Heart left ventricle (tissue), 16 donors: ENCODE measurements at places on chromosomes 4 and X. TPM values are rescaled to one million over a fixed set of nuclear protein-coding genes. Genes with fewer than 3 reads are reported as not detected.

PAK3 gene
- 0.91 TPM for total RNA-seq

C4orf51 gene
- total RNA-seq: not detected

TMPRSS11B gene
- total RNA-seq: not detected

EFHC2 gene
- total RNA-seq: 5.7 TPM

TMPRSS11F gene
- total RNA-seq: not detected

ACSL1 gene
- total RNA-seq: 171 TPM

ODAPH gene
- not detected for total RNA-seq

KCTD8 gene
- not detected for total RNA-seq

GLRA3 gene
- not detected for total RNA-seq

DCUN1D4 gene
- 41.8 TPM for total RNA-seq
